Stimulated activated CD8-positive, alpha-beta memory T cell treated with anti-CD3 and anti-CD28 coated beads, Interleukin-4, amount 100 ng/mL, for 1 hour (primary cell): ENCODE measurements at places on chromosomes 2 and 18.

DNA sequence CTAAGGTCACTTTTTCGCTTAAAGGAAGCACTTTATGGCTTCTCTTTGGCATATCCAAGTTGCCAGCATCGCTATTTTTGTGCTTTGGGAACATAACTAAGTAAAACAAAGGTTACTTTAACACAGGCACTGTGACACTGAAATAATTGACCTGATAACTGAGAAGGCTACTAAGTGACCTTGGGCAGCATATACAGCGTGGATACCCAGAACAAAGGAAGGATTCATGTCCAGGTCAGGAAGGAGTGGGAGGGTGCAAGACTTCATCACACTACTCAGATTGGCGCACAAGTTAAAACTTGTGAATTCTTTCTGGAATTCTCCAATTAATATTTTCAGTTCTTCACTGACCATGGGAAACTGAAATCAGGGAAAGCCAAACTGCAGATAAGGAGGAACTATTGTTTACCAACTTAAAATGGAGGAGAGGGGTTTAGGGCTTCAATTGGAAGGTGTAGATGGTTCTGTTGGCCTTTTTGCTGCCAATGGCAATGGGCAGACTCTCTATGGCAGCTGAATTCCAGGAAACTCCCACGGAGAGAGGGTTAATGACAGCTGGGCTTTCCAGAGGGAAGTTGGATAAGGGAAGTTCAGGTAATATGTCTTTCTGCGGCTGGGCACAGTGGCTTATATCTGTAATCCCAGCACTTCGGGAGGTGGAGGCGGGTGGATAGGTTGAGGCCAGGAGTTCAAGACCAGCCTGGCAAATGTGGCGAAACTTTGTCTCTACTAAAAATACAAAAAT lies 45.3 kb downstream of the COMMD1 start:
- DNase-seq = no peak

DNA sequence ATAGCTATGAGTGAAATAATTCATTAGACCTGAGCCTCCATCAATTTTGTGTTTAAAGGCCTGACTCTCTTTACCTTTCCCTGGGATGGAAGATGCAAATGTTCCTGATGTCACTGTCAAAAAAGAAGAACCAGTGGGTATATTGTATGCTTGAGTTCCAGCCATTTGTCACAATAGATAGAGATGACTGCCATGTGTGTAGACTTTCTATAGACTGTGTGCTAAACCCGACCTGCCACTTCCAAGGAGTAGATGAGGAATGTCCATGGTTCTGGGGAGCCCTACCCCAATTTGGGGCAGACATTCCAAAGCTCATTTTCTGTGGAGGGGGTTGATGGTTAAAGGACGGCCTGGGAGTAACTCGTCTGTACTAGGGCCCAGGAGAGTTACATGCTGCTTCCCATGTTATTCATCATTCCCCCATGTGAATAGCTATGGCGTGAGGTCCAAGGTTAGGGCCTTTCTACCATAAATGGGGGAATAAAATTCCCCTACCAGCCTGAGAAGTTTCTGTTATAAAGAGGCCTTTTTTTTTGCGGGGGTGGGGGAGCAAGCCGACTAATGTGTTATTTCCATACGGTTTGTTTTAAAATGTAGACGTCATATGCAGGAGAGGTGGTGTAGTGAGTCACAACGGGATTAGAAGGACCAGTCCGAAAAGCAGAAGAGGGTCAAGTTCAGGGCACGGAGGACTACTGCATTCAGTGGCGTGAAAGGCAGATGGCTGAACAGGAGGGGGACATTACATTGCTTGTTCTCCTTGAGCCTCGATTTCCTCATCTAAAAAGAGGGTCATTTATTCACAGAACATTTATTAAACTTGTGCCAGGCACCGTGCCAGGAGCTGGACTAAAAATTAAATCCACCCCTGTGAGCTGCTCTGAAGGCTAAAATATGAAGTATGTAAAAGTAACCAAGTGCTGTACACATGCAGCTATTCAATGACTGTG lies 24.0 kb downstream of the IL1B start:
- no peak for DNase-seq

DNA sequence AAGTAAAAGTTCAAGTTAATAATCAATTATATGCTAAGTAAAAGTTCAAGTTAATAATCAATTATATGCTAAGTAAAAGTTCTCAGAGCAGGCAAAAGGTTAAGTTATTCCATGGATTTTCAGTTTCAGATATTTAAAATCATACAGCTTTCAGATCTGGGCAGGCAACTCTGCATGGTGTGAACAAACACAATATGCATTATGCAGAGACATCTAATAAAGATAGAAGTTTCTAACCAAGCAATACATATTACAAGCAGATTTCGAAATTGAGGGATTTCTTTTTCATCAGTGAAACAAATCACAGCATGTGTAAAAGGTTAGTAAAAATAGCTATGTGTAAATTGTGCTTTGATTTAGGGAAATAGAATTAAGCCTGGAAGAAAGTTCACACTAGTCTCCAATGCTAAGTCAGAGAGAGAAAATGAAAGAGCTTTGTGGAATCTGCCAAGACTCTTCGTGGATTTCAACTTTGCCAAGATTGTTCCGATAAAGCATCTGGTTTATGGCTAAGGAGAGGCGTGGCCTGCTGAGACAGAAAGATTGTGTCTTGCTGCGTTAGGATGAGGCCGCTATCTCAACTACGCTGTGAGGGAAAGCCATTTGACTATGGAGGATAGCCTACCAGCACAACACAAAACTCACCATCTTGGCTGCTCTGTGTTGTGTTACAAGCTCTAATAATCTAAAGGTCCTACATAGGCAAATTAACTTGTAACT lies 60.1 kb upstream of the SLC16A14 start:
- no peak for DNase-seq

DNA sequence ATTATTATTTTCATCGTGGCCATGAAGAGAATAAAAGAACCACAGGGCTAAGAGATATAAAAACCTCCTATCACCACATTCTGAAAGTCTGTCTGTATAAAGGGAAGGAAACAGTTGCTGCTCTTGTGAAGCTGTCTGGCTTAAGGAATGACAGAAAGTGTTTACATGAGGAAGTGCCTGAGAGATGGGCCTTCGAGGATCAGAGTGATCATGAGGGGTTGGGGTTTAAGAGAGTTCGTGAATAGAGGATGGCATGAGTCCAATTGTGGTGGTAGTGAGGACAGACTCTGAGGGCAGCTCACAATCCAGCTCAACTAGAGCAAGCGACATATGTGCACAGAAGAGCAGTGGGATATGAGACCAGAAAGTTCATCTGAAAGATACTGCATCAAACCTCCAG lies 65.8 kb upstream of the PIEZO2 start:
- no peak for DNase-seq

DNA sequence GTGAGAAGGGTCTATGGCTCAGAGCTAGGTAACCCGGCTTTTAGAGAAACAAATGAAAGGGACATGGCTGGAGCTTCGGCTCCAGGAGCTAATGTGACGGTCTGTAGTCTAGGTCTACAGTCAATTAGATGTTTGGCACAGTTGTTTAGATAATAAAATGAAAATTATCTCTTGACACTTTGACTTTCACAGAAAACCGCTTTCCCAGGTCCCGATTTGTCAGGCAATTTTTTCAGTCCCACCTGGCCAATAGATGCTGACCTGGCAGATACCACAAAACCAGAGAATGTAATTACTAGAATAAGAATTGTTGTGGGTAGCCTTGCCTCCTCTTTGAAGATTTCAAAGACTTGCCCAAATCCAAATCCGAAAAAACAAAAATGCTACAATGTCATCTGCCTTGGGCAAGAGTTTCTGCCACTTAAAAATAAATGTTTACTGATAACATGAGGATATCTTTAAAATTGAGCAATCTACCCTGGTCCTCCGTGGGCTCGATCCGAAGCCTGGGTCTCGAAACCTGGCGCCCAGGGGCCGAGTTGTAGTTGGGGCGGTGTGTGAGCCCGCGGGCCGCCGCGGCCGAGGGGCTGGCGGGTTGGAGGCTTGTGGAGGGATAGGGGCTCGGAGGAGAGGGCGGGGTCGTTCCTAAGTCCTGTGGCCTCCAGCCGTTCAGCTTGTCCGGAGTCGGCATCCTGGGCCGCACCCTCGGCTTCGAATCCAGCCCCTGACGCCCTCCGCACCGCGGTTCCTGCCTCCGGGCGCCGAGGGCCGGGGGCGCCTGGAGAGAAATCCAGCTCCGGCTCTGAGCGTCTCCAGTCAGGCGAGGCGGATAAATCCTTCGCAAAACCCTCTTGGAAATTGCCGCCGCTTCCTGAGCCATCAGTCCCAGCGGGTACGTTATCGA lies 2.3 kb downstream of the EMX1 start:
- DNase-seq = no peak

DNA sequence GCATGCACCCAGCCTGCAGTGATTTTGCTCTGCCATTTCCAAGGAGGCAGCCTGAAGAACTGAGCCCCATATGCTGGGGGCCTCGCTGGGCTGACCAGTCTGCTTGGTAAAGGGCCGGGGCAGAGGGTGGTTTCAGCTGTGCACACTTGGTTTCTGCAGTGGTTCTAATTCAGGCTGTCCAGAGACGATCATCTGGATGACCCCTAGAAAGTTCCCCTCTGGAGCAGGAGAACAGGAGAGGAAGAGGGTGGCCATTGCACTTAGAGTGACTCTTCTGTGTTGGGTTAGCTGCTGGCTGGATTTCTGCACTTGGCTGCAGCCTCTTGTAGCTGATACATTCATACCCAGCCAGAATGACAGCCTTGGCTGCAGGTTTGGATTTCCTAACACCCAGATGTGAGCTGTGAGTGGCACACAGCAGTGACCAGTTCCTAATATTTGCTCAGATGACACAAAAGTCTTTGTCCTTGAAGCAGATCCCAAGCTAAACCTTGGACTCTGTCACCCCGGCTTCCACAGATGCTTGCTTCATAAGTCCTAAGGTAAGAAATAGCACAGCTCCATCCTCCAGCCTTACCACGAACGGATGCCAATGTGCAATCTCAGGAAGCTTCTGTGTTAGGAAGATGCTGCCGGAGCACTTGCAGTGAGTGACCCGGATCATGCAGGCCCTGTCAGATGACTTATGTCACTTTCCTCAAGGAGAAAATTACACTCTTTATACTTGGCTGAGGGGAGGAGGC lies 105.6 kb downstream of the HNRNPLL start:
- DNase-seq = no peak

GRCh38 chr2:26444236-26444635 lies 33.7 kb downstream of the OTOF start:
- no peak for DNase-seq

DNA sequence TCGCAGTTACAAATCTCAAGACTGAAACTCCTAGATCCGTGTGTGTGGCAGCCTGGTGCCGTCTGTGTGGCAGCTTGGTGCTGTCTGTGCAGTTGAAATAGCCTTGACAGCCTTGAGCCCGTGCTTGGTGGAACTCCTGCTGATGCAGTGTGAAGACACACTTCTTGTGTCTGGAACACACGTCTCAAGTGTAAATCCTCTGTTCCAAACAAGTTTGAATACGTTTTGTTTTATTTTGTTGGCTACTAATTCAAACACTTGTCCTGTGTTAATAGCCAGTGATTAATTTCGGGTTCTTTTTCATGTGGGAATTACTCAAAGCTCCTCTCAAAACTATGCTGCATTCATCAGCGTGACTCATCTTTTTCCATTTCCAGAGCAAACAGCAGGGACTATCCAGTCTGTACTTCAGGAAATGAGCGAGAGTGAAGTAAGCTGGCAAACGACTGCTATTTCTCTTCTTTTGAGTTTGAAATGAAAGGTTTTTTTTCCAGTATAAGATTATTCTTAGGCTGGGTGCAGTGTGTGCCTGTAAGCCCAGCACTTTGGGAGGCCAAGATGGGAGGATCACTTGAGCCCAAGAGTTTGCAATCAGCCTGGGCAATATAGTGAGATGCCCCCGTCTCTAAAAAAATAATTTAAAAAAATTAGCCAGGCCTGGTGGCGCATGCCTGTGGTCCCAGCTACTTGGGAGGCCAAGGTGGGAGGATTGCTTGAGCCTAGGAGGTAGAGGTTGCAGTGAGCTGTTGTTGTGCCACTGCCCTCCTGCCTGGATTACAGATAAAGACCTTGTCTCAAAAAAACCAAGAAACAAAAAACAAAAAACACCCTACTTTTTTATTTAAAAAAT lies 152.9 kb downstream of the SPP2 start:
- no peak for DNase-seq

DNA sequence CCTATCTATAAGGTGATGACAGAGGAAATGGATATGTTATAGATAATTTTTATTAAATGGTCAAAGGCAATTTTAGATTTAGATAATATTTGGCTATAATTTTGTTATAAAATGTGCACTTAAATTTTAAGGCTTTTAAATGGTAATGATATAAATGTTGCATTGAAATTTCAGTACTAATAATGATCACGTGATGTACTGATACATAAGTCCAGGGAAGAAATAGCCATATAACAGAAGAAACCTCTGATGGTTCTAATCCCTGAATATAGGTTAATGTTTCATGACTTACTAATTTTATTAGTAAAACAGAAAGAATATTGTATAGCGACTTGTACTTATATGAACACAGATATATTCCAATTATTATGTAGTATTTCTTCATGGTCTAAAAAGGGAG lies 211.9 kb downstream of the SOCS6 start:
- no peak for DNase-seq

- DNase-seq = no peak
Observed at GRCh38 chr2:49288902-49289700, 134.8 kb upstream of the FSHR start.

DNA sequence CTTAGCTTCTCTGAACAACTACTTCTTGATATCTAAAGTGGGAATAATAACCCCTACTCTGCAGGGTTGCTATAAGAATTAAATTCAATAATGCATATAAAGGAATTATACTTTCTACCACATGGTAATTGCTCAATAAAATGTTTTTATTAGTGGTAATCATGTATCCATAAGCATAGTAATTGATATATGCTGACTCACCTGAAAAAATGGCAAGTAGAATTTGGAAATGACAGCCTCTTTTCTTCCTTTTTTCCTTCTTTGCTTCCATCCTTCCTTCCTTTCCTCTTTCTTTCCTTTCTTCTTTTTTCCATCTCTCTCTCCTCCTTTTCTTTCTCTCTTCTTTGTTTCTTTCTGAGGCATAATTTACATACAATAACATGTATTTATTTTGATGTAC lies 65.3 kb downstream of the DPP10 start:
- DNase-seq = no peak
